ENCODE measurements at places on chromosomes 5 and 9.

DNA sequence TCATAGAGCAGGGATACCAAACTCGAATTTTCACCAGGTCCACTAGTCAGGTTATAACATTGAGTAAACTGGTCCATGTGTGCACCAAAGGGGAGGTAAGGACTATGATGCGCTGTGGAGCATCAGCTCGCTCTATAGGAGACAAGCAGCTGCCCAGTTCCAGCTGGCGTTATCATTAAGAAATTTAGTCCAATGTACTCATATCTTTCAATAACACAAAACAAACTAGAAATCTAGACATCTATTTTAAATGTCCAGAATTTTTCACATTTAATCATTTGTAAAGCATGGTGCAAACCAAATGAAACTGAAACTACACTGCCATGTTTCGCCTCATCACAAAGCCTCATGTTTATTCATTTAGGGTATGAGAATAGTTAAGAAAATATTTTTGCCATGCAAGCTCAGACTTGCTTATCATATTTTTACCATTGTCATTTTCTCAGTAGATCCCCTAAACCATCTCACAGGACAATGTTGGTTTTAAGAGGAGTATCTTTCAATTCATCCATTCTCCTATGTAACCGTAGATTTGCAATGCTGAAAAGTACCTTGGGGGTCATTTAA, 50.9 kb downstream of the ZNF474 start:
- no peaks in the 10 kb centered on the region for H3K27me3 ChIP-seq
- no peak overlapping the region for H3K4me3 ChIP-seq
- H3K4me1 ChIP-seq: peaks cover 44% of the 10 kb centered on the region

DNA sequence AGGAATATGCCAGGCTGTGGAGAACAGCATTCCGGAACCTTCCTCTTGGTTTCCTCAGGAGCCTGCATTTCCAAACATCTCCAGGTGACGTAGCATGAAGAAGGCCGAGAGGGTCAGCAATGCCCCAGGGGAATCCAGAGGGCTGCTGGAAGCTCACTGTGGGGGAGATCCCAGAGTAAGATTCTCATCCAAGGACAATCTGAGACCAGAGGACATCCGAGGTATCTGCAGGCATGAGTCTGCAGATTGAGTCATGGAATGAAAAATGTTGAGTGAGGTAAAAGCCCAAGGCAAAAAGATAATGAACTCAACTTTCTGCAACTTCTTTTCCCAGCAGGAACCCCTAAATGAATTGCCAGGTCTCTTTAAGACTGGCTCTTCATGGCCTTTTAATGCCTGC, 73.5 kb downstream of the KIF4B start:
- H3K4me1 ChIP-seq: peaks cover 34% of the 10 kb centered on the region
- no peaks in the 10 kb centered on the region for H3K36me3 ChIP-seq
- no peak for DNase-seq
- H3K27ac ChIP-seq: no peak overlapping the region
- no peak overlapping the region for H3K4me3 ChIP-seq

GRCh38 chr9:114696814-114697544, 15.0 kb upstream of the TEX48 start:
- no peak overlapping the region for H3K4me3 ChIP-seq
- no peak overlapping the region for H3K27ac ChIP-seq
- DNase-seq: no peak
- no peaks in the 10 kb centered on the region for H3K27me3 ChIP-seq
- peaks cover 2% of the 10 kb centered on the region for H3K36me3 ChIP-seq

GRCh38 chr9:127546125-127546832, 65.8 kb upstream of the STXBP1 start:
- peaks cover 17% of the 10 kb centered on the region for H3K4me1 ChIP-seq
- DNase-seq: no peak
- peak overlapping the region; percentile 91 for H3K27ac ChIP-seq
- no peaks in the 10 kb centered on the region for H3K27me3 ChIP-seq
- no peak overlapping the region for H3K4me3 ChIP-seq

DNA sequence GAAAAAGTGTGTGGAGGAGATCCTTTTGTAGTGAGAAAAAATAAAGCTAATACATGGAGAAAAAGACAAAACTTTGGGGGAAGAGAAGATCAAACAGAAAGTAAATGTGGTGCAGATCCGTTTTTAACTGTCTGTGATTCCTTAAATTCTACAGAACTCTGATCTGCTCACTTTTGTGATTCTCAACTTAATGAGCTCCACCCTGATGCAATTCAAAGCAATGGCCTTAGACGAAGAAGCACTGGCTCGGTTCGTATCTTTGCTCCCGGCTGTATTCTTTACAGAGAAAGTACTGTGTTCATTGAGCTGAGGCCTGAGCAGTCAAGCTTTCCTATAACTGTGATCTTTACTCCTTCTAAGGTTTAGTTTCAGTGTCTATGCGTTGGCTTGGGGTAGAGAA, 453.4 kb downstream of the DMAC1 start:
- no peak for DNase-seq
- H3K4me1 ChIP-seq: peaks cover 7% of the 10 kb centered on the region
- no peak overlapping the region for H3K27ac ChIP-seq

- peak; percentile 45 for DNase-seq
- H3K27ac ChIP-seq: peak overlapping the region; percentile 99
- no peaks in the 10 kb centered on the region for H3K27me3 ChIP-seq
- peaks cover 29% of the 10 kb centered on the region for H3K4me1 ChIP-seq
- peak overlapping the region; percentile 96 for H3K4me3 ChIP-seq
- H3K36me3 ChIP-seq: peaks cover under 1% of the 10 kb centered on the region
Observed at GRCh38 chr5:134177369-134178095, 782 bp upstream of the SKP1 start.

DNA sequence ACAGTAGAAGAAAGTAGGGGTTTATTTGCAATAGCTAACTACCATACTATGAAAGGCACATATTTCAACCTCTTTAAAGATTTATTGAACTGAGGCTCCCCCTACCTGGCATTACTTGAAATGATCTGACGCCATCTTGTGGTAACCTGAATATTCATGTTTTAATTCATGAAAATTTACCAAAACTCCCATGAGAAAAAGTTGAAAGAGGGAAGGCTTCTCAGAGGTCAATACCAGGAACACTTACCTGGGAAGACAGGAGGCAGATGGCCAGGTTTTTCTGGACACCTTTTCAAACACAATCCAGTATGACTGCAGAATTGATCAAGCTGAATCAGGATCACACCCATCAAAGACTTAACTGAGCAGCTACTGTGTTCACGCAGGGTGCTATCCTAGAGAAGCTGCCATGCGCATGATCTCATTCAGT, 9.4 kb downstream of the PRELID2 start:
- peaks cover 6% of the 10 kb centered on the region for H3K27me3 ChIP-seq
- H3K4me3 ChIP-seq: no peak overlapping the region
- H3K36me3 ChIP-seq: no peaks in the 10 kb centered on the region
- DNase-seq: no peak
- H3K27ac ChIP-seq: no peak overlapping the region

- no peak for DNase-seq
- no peak overlapping the region for H3K4me3 ChIP-seq
- H3K27me3 ChIP-seq: no peaks in the 10 kb centered on the region
- H3K4me1 ChIP-seq: peaks cover 28% of the 10 kb centered on the region
Observed at GRCh38 chr5:14036947-14037346, 92.5 kb upstream of the DNAH5 start.

GRCh38 chr9:14107977-14108376, 206.0 kb downstream of the NFIB start:
- H3K4me1 ChIP-seq: peaks cover 57% of the 10 kb centered on the region
- no peak overlapping the region for H3K4me3 ChIP-seq
- H3K36me3 ChIP-seq: peaks cover 43% of the 10 kb centered on the region
- H3K27me3 ChIP-seq: no peaks in the 10 kb centered on the region
- peak overlapping the region; percentile 17 for H3K27ac ChIP-seq

- H3K36me3 ChIP-seq: no peaks in the 10 kb centered on the region
- no peaks in the 10 kb centered on the region for H3K27me3 ChIP-seq
- no peak overlapping the region for H3K4me3 ChIP-seq
- peaks cover 2% of the 10 kb centered on the region for H3K4me1 ChIP-seq
- no peak for DNase-seq
- H3K27ac ChIP-seq: no peak overlapping the region
Observed at GRCh38 chr9:74035786-74036185, 461.3 kb upstream of the RORB start.

DNA sequence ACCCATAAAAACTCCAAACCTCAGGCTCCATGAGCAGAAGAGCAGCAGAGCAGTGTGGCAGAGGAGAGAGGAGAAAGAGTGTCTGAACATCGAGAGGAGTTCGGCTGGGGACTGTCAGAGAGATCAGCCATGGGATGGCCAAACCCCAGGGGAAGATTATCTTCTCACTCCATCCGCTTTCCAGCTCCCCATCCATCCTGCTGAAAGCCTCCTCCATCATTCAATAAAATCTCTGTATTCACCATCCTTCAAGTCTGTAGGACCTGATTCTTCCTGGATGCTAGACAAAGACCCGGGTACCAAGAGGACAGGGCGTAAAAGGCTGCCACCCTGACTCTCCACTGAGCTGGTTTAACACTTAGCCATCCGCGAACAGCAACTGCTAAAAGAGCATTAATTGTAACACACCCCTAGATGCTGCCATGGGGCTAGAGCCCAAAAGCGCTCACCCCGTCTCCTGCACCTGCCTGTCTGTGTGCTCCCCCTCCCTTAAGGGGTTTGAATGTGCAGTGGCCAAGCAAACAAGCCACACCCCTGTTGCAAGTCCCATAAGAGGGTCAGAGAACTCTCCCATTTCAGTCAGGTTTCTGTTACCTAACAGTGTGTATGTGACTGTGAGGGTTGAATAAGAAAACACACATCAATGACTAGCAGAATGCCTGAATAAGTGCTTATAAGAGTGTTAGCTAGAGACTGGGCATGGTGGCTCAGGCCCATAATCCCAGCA, 13.9 kb upstream of the SELENOP start:
- H3K27me3 ChIP-seq: no peaks in the 10 kb centered on the region
- no peak overlapping the region for H3K4me3 ChIP-seq
- no peaks in the 10 kb centered on the region for H3K36me3 ChIP-seq
- H3K4me1 ChIP-seq: no peaks in the 10 kb centered on the region
- no peak overlapping the region for H3K27ac ChIP-seq
- DNase-seq: no peak

DNA sequence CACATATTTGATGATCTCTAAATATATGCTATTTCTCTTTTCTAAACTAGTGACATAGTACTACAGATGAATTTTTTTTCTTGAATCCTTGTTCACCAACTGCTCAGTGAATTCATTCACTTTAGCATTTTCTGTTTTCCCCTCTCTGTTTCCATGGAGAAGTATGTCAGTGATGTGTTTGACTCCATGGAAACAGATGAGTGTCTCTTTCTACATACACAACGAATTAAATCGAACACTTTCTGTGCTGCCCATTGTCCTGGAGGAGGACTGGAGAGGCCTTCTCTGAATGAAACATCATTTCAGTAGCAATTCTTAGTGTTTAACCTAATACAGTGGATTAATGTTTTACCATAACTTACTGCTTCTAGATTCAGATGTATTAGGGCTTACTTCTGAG, 9.5 kb downstream of the INVS start:
- H3K27ac ChIP-seq: no peak overlapping the region
- DNase-seq: no peak
- H3K4me1 ChIP-seq: no peaks in the 10 kb centered on the region
- peaks cover 5% of the 10 kb centered on the region for H3K36me3 ChIP-seq

- H3K27me3 ChIP-seq: no peaks in the 10 kb centered on the region
- peaks cover 13% of the 10 kb centered on the region for H3K36me3 ChIP-seq
- H3K4me1 ChIP-seq: peaks cover 73% of the 10 kb centered on the region
- no peak for DNase-seq
Observed at GRCh38 chr5:147446523-147446922, 63.3 kb downstream of the DPYSL3 start.

- H3K4me3 ChIP-seq: no peak overlapping the region
- H3K27me3 ChIP-seq: no peaks in the 10 kb centered on the region
- H3K36me3 ChIP-seq: no peaks in the 10 kb centered on the region
- no peak for DNase-seq
Observed at GRCh38 chr5:172906888-172907287, 52.3 kb upstream of the RPL26L1 start.

- no peak overlapping the region for H3K4me3 ChIP-seq
- H3K27me3 ChIP-seq: no peaks in the 10 kb centered on the region
- peak overlapping the region; percentile 87 for H3K27ac ChIP-seq
- peaks cover 33% of the 10 kb centered on the region for H3K4me1 ChIP-seq
- peaks cover 5% of the 10 kb centered on the region for H3K36me3 ChIP-seq
Observed at GRCh38 chr5:112245656-112246055, 173.4 kb downstream of the EPB41L4A start.

DNA sequence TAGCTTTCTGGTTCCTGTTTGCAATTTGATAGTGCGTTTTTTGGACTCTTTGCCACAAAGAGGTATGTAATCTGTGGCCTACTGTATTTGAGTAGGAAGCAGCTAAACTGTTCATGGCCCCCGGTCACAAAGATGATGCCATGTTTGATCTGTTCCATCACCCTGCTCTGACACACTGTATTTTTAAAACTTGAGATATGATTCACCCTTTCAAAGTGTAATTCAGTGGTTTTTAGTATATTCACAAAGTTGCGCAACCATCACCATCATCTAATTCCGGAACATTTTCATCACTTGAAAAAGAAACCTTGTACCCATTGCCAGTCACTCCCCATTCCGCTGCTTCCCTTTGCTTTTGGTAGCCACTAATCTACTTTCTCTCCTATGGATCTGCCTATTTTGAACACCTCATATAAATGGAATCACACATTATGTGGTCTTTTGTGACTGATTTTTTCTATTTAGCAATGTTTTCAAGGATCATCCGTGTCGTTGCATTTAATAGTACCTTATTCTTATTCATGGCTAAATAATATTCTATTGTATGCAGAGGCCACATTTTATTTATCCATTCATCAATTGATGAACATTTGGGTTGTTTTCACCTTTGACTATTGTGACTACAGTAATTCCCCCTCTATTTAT, 141.6 kb downstream of the NR3C1 start:
- peaks cover 5% of the 10 kb centered on the region for H3K36me3 ChIP-seq
- no peak overlapping the region for H3K4me3 ChIP-seq
- peaks cover 19% of the 10 kb centered on the region for H3K4me1 ChIP-seq
- H3K27ac ChIP-seq: no peak overlapping the region
- DNase-seq: no peak
- no peaks in the 10 kb centered on the region for H3K27me3 ChIP-seq

DNA sequence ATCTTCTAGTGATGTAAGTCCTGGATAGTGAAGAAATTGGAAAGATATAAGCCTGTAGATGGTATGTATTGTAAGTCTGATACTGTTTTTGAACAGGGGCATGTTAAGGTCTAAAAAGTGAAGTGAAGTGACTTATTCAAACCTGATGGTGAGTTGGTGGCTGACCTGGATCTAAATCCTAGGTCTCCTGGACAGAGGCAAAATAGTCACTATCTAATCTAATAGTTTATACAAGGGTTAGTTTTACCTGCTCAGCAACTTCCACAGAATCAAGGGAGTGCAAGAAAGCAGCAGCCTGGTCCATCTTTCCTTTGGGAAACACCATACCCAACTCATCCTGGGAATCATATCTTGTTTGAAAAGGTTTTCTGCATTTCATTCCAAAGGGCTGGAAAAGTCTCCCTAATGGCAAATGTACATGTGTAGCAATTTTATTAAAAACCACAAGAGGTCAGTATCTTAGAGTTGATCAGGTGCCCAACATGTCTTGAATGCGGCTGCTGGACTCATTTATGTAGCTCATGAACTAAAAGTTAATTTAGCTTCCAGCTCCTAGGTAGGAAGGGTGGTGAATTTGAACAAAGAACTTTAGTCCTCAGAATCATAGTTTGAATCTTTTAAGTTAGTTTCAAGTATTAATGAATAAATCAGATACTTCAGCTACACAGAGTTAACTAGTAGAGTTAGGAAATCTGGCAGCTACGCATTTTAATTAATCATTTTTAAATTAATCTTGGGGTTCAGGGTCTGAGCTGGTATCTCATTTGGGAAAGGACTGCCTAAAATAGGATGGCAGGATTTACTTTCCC, 26.0 kb downstream of the SKP2 start:
- DNase-seq: no peak
- H3K27ac ChIP-seq: no peak overlapping the region
- peaks cover 37% of the 10 kb centered on the region for H3K36me3 ChIP-seq
- peaks cover 16% of the 10 kb centered on the region for H3K4me1 ChIP-seq
